ENCODE measurements at places on chromosomes 2 and 18. TPM values are rescaled to one million over a fixed set of nuclear protein-coding genes. Genes with fewer than 3 reads are reported as not detected.

APLF gene
- 4.0 TPM for total RNA-seq

LIPG gene
- total RNA-seq: 57.8 TPM

DLX1 gene
- total RNA-seq: 0.81 TPM

DNA sequence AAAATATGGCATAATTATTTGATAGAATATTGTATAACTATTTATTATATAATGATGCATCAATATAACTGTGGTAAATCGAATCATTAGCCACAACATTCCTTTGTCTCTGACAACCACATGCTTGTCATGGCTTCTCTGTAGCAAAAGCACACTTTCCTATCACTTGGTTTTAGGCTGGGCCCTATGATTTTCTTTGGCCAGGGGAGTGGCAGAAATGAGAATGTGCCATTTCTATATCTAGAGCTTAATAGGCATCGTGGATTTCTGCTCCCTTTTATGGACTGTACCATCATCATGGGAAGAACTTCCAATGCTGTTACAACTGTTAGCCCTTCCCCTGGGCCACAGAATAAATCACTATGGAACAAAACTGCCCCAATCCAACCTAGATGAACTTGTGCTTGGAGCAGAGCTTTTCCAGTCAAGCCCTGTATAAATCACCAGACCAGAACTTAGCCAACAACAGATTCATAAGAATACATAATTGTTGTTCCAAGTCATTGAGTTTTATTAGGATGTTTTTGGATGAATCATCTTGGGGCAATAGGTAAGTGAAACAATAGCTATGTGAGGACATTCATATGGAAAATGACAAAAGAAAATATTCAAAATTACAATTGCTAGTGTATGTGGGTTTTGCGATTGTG is 715.8 kb downstream of the ERBB4 start:
- H3K4me3 ChIP-seq: no peak overlapping the region
- no peak for DNase-seq
- H3K36me3 ChIP-seq: no peaks in the 10 kb centered on the region
- no peaks in the 10 kb centered on the region for H3K4me1 ChIP-seq
- peaks cover 22% of the 10 kb centered on the region for H3K27me3 ChIP-seq

DNA sequence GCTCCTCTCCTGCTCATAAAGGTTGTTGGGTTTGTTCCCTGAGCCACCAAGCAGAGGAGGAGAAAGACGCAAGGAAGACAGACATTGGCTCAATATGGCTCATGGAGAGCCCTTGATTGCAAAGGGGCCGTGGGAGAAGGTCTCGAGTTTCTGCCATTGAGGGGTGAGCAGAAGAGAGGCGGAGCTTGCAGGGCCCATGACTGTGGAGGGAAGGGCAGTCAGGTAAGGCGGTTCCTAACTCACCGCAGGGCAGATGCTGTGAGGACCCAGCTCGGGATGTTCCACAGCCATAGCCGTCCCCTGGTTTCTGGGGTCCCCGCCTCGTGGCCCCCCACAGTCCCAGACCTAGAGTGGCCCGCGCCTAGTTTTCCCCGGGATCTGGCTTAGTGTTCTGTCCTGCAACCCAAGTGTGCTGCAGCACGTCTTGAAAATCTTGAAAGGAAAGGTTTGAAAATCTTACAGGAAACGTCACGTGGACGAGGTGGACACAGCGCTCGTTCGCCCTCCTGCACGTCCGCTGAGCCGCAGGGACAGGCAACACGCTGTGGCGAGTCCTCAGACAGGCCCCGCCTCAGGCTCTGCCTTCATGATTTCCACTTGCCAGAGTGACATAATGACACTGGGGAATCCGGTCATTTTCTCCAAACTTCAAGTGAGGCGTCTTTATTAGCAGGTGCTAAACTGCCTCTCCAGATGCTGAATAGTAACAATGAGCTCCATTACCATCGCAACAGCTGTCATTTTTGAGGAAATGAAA is 105.5 kb upstream of the HDAC4 start:
- no peaks in the 10 kb centered on the region for H3K36me3 ChIP-seq
- H3K4me1 ChIP-seq: no peaks in the 10 kb centered on the region
- H3K27ac ChIP-seq: no peak overlapping the region
- H3K27me3 ChIP-seq: peaks cover 21% of the 10 kb centered on the region
- DNase-seq: no peak
- H3K4me3 ChIP-seq: no peak overlapping the region

GRCh38 chr2:238855891-238856580 is 8.2 kb downstream of the TWIST2 start:
- no peak overlapping the region for H3K27ac ChIP-seq
- no peaks in the 10 kb centered on the region for H3K27me3 ChIP-seq
- H3K4me3 ChIP-seq: no peak overlapping the region

DNA sequence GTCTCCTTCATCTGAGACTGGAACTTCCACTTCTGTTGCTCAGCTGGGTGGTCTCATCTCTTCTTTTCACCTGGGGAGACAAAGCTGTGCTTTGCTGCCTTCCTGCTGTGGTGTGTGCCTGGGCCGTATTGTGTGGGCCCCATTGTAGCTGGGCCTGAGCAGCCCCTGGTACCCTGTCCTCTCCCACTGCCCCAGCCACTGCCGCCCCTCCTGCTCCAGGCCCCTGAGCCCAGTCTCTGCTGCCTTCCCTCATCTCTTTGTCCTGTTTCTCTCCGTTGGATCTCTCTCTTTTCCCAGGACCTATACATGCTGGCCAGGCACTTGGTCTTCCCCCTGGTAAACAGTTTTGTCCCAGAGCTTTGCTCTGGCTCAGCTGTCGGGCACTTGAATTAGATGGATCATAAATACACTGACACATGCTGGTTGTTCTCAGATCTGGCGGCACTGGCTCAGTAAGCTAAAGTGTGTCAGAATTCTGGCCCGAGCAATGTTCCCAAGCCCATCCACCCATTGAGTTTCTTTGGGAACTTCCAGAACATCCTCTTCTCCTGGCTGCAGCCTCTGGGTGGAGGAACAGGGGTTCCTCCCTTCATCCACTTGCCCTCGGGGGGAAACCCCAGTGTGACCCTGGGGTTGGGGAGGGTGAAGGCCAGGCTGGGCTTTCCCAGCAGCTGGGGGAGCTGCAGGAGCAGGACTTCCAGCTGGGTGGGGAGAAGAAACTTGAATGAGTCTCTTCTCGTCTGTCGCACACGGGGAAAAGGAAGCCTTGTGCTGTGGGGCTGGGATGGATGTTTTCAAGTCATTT is 99.0 kb downstream of the DGKD start:
- peaks cover 60% of the 10 kb centered on the region for H3K36me3 ChIP-seq
- no peak overlapping the region for H3K27ac ChIP-seq
- H3K4me1 ChIP-seq: peaks cover 4% of the 10 kb centered on the region
- no peak overlapping the region for H3K4me3 ChIP-seq
- no peaks in the 10 kb centered on the region for H3K27me3 ChIP-seq
- no peak for DNase-seq

GRCh38 chr18:22930089-22930713 is 2.9 kb upstream of the RBBP8 start:
- H3K27me3 ChIP-seq: no peaks in the 10 kb centered on the region
- no peak overlapping the region for H3K4me3 ChIP-seq
- peak; percentile 82 for DNase-seq
- H3K4me1 ChIP-seq: peaks cover 12% of the 10 kb centered on the region
- H3K27ac ChIP-seq: no peak overlapping the region
- peaks cover 10% of the 10 kb centered on the region for H3K36me3 ChIP-seq

DNA sequence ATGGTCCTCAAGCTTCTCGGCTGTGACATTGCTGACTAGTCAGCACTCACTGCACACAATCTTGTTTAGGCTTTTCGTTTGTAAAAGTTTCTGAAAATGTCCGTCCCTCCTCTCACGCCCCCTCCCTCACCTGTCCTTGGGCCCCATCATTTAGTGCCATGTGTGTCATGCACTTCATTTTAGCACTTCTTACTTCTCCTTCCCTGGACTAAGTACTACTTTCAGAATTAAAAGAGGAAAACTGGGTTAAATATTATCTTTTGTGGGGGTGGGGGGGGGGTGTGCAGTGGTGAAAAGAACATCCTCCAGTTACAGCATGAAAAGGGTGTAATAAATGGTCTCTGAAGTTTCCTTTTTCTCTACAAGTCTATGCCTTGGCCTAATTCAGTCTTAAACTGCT is 182.0 kb upstream of the SP5 start:
- DNase-seq: no peak
- H3K27me3 ChIP-seq: no peaks in the 10 kb centered on the region
- H3K4me1 ChIP-seq: peaks cover 13% of the 10 kb centered on the region

DNA sequence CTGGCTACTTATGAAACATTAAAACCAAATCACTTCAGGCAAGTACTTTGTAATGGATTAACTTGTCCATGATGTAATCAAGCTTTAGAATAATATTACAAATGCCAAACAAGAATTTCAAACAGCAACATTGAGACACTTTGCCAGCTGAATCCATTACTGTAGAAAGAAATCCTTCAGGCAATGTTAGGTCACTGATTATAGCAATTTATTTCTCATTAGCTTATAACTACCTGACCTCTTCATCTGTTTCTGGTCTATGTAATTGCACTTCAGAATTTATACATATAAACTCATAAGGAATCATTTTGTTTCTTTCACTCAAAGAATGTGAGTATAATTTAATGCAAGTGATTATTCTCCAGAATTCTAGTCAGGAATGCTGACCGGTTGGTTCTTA is 692.6 kb upstream of the TMEFF2 start:
- H3K27me3 ChIP-seq: no peaks in the 10 kb centered on the region
- no peaks in the 10 kb centered on the region for H3K36me3 ChIP-seq
- H3K4me1 ChIP-seq: peaks cover 12% of the 10 kb centered on the region
- H3K27ac ChIP-seq: no peak overlapping the region
- H3K4me3 ChIP-seq: no peak overlapping the region

- peaks cover 6% of the 10 kb centered on the region for H3K4me1 ChIP-seq
- H3K27ac ChIP-seq: peak overlapping the region; percentile 96
- H3K27me3 ChIP-seq: no peaks in the 10 kb centered on the region
These were observed 729 bp upstream of the REL start for GRCh38 chr2:60880643-60881046.

DNA sequence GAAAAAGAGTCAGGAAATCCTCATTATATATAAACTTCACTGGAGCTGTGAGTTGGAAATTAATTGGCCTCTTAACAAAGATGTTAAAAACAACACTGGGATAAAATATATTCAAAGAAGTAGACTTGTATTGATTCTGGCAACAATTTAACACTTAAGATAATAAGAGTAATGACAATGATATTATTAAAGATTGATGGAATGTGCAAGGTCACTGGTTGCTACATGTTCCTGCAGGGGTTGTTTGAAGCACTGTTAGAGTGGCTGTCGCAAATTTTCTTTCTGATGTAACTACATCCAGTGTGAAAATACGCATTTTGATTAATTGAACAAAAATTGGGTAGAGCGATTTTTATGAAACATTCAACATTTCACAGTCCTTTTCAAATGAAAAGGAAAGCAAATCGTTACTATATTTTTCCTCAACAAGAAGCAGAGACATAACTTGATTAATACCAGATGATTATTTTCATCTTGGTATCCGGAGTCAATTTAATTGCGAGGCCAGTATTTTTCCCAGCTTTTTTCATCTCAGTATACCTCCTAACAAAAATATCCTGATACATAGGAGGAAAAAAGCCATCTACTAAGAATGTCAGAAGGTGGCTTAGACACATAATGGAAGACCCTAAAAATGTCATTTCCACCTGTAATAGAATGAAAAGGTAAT is 6.1 kb downstream of the PTGR3 start:
- no peaks in the 10 kb centered on the region for H3K27me3 ChIP-seq
- no peak overlapping the region for H3K4me3 ChIP-seq
- DNase-seq: no peak

DNA sequence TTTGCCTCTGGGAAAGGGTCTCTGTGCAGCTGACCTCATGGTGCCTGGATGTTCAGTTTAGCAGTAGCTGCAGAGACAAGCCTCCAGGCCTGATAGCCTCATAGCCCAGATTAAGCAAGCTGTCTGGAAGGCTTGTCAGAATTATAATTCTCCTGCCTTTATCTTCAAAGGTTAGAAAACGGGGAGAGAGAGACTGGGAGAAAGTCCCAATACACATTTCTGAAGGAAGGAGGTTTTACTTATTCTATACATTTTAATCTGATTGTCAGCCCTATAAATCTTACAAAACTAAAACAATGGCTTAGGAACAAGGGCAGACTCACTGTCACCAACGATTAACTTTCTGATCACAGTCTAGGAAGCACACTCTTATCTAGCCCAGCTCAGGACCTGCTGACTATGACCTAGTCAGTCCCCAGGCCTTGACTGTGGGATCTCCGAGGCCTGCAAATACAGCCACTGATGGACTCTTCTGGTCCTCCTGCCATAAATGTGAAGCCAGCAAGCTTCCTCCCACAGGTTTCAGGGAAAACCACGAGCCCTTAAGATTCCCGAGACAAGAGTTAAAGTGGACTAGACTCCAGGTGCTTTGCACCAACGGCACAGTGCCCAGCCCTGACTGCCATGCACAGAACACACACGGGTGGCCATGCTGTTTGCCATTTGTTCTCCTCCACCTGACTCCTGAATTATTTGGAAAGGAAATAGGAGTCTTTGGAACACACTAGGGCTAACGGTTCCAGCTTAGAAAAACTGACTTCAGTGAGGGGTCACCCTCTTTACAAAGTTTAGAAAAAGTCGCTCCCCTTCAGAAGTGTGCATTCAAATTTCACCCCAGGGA is 111.4 kb upstream of the SMAD7 start:
- no peaks in the 10 kb centered on the region for H3K27me3 ChIP-seq
- no peaks in the 10 kb centered on the region for H3K4me1 ChIP-seq
- H3K27ac ChIP-seq: no peak overlapping the region
- no peaks in the 10 kb centered on the region for H3K36me3 ChIP-seq
- no peak overlapping the region for H3K4me3 ChIP-seq
- DNase-seq: no peak

- H3K36me3 ChIP-seq: no peaks in the 10 kb centered on the region
- H3K4me3 ChIP-seq: no peak overlapping the region
- H3K4me1 ChIP-seq: no peaks in the 10 kb centered on the region
- H3K27ac ChIP-seq: no peak overlapping the region
- H3K27me3 ChIP-seq: no peaks in the 10 kb centered on the region
- DNase-seq: no peak
These were observed 1681.0 kb upstream of the DDX18 start for GRCh38 chr2:116133381-116133942.

GRCh38 chr18:43965691-43966090 is 688.4 kb upstream of the SYT4 start:
- H3K4me3 ChIP-seq: no peak overlapping the region
- H3K27ac ChIP-seq: no peak overlapping the region
- H3K36me3 ChIP-seq: no peaks in the 10 kb centered on the region

GRCh38 chr2:214169736-214170135 is 241.1 kb upstream of the VWC2L start:
- H3K4me3 ChIP-seq: no peak overlapping the region
- DNase-seq: peak; percentile 8
- no peaks in the 10 kb centered on the region for H3K27me3 ChIP-seq
- H3K27ac ChIP-seq: no peak overlapping the region

GRCh38 chr2:224039770-224040440 is 819 bp upstream of the SERPINE2 start:
- H3K36me3 ChIP-seq: no peaks in the 10 kb centered on the region
- no peaks in the 10 kb centered on the region for H3K27me3 ChIP-seq
- H3K27ac ChIP-seq: no peak overlapping the region
- DNase-seq: no peak
- peaks cover 27% of the 10 kb centered on the region for H3K4me1 ChIP-seq
- H3K4me3 ChIP-seq: peak overlapping the region; percentile 59

GRCh38 chr2:42974721-42975717 is 182.6 kb upstream of the HAAO start:
- H3K27me3 ChIP-seq: no peaks in the 10 kb centered on the region
- H3K36me3 ChIP-seq: peaks cover 6% of the 10 kb centered on the region
